Astrocyte (in vitro differentiated cells and primary cell): ENCODE measurements at places on chromosomes 6 and 20. TPM values are rescaled to one million over a fixed set of nuclear protein-coding genes. Genes with fewer than 3 reads are reported as not detected.

GRCh38 chr20:47501116-47501481, 588 bp upstream of the NCOA3 start:
- no peak for DNase-seq
- no peaks in the 10 kb centered on the region for H3K27me3 ChIP-seq
- H3K4me3 ChIP-seq = peak overlapping the region; percentile 79
- H3K4me1 ChIP-seq = peaks cover 9% of the 10 kb centered on the region
- H3K27ac ChIP-seq = peak overlapping the region; percentile 57

GRCh38 chr6:25418454-25419052, 139.4 kb downstream of the CARMIL1 start:
- H3K27ac ChIP-seq = no peak overlapping the region
- DNase-seq = peak; percentile 20
- no peak overlapping the region for H3K4me3 ChIP-seq
- H3K27me3 ChIP-seq = no peaks in the 10 kb centered on the region
- no peaks in the 10 kb centered on the region for H3K36me3 ChIP-seq

- H3K27me3 ChIP-seq = peaks cover 2% of the 10 kb centered on the region
- no peaks in the 10 kb centered on the region for H3K36me3 ChIP-seq
- H3K27ac ChIP-seq = no peak overlapping the region
- no peaks in the 10 kb centered on the region for H3K4me1 ChIP-seq
Observed at GRCh38 chr6:110322151-110322873, 35.8 kb downstream of the METTL24 start.

DNA sequence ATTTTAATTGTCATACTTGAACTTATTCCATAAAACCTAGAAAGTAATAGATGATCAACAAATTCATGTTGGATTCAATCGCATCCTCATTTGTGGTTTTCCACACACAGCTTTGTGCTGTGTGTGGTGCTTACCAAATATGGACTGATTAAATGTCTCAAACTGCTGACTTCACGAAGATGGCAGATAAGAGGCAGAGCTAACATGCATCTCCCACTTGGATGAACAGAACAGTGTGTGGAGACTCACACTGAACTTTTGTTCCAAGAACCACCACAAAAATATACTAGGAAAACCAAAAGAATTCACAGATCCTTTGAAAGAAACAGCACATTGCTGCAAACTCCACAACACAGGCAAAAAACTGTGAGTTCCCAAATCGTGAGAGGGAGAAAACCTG, 603.7 kb downstream of the TENT5A start:
- no peak overlapping the region for H3K4me3 ChIP-seq
- peak; percentile 81 for DNase-seq
- H3K27me3 ChIP-seq = no peaks in the 10 kb centered on the region
- H3K27ac ChIP-seq = no peak overlapping the region
- H3K4me1 ChIP-seq = no peaks in the 10 kb centered on the region

DNA sequence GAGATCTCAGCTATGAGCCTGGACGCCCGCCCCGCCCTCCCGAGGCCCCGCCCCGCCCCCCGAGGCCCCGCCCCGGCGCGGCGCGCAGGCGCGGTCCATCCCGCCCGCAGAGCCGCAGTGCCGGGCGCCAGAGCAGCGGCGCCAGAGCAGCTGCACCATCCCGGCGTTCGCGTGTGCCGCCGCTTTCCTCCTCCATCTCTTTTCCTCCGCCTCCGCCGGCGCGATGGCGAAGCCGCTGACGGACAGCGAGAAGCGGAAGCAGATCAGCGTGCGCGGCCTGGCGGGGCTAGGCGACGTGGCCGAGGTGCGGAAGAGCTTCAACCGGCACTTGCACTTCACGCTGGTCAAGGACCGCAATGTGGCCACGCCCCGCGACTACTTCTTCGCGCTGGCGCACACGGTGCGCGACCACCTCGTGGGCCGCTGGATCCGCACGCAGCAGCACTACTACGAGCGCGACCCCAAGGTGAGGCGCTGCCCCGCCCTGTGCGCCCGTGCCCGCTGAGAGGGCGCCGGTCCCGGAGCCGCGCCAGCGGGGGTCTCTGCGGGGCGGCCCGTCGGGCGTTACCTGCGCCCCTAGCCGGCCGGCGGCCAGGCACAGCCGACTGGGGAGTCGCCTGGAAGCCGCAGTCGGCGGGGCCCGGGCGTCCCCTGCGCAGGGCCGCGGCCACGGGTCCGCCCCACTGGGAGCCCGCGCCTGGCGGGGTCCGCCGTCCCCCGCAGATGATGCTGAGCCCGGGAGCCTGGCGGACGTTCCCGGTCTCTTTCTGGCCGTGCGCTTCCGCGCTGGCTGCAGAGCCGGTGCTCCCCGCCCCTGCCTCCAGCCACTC, at the start of gene PYGB:
Gene PYGB, plus strand, starts transcription at position 130 of the 830 bp plus-strand sequence. Its CDS starts 94 bp downstream, at position 224.
- peak within 1 kb of the TSS; percentile 75 for H3K4me3 ChIP-seq
- no peaks in the 10 kb centered on the region for H3K27me3 ChIP-seq
- peaks cover 46% of the 10 kb centered on the region for H3K4me1 ChIP-seq
- DNase-seq = peak; percentile 74
- no peaks in the 10 kb centered on the region for H3K36me3 ChIP-seq
- H3K27ac ChIP-seq = peak within 1 kb of the TSS; percentile 85

DNA sequence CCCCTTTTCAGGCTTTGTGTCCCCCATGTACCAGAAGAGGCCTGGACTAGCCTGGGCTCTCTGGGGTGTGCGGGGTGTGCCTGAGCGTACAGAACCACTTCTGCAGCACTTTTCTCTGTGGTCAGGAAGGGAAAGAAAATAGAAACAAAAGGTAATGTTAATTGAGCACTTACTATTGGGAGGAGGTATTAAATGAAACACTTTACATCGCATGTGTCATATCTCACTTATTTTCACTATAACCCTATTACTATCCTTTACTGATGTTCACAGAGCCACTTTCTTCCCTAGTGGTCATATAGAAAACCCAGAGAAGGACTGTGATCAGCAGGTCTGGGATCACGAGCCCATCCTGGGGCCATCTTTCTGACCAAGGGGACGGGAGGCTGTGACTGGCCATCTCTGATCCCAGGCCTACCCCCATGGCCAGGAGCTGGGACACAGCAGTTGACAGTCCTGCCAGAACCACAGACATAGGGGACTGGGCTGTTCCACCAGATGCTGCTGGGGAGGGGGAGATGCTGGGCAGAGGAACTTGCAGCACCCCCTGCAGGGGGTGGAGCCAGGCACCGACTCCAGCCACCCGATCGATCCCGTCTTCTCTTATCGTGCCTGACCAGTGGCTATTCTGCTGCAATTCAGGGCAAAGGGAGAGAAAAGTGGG, 107.6 kb downstream of the VEGFA start:
- H3K36me3 ChIP-seq = no peaks in the 10 kb centered on the region
- no peak overlapping the region for H3K27ac ChIP-seq
- H3K27me3 ChIP-seq = peaks cover 12% of the 10 kb centered on the region
- DNase-seq = no peak
- no peak overlapping the region for H3K4me3 ChIP-seq

DNA sequence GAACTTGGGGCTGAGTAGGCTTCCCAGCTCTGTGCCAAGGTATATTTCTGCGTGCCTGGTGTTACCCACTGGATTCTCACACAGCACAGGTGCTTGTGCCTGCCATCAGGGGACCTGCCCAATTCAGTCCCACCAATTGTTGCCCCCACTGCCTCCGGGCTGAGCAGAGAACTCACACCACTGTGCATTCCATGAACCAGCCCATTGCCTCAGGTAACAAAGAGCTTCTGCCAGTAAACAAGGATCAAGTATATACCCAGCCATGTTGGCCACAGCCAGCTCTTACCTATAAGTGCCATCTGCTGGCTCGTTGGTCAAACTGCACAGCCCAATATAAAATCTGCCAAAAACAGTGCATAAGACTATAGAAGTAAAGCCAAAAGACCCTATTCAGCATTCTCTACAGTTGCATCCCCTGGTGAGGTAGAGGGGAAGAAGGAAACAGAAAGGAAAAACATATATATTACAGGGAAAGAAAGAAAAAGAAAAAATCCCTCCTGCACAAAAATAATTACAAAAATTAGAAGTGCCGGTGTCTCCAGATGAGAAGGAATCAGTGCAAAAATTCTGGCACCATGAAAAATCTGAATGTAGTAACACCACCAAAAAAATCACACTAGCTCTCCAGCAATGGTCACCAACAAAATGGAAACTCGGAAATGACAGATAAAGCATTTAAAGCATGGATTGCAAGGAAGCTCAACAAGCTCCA, 241.4 kb downstream of the IBTK start:
- H3K27me3 ChIP-seq = no peaks in the 10 kb centered on the region
- no peaks in the 10 kb centered on the region for H3K36me3 ChIP-seq
- no peak overlapping the region for H3K4me3 ChIP-seq
- H3K27ac ChIP-seq = no peak overlapping the region
- no peaks in the 10 kb centered on the region for H3K4me1 ChIP-seq

The SUMO4 gene
- total RNA-seq = 1.4 and 1.6 TPM in 2 replicates

DNA sequence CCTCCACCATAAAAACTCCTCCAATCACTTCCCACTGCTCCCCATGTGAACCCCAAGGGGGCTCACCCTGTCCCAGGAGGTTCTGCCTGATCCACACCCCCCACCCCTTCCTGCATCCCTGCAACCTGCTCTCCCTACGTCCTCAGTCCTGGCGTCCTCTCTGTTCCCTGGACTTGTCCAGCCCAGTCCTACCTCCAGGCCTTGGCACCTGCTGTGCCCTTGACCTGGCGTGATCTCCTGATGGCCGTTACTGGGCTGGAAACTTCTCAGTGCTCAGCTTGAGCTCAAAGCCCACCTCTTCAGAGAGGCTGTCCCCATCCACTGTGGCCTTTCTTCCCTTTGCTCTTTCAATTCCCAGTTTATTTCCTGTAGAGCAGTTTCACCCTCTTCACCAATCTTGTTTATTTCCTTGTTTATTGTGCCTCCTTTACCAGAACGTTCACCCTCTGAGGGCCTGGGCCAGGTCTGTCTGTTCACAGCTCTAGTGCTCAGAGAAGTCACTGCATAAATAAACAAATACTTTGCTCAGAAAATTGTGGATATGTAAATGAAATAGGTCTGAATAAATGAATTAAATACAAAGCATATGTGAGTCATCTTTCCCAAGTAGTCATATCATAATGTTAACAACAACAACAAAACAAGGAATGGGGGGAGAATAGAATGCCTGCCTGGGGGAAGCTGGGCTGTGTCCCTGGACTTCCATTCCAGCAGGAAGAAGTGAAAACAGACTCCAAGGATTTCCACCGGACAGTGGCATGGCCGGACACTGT, 175.7 kb upstream of the SULF2 start:
- no peak for DNase-seq
- peaks cover 12% of the 10 kb centered on the region for H3K4me1 ChIP-seq
- peaks cover 24% of the 10 kb centered on the region for H3K27me3 ChIP-seq
- no peak overlapping the region for H3K4me3 ChIP-seq

The ENPP4 gene
- 5.0 and 5.7 TPM in 2 replicates for total RNA-seq
